ENCODE measurements at places on chromosomes 6 and 20. TPM values are rescaled to one million over a fixed set of nuclear protein-coding genes. Genes with fewer than 3 reads are reported as not detected.

Gene PRICKLE4
- 2.0 TPM for total RNA-seq

Gene FKBP1C
- total RNA-seq = not detected

Gene CST2
- total RNA-seq = not detected

Gene KHDC1
- total RNA-seq = 0.35 TPM

Gene GSTA2
- not detected for total RNA-seq

Gene PTGIS
- total RNA-seq = 124 TPM

Gene TMEM14A
- total RNA-seq = 12.6 TPM

- no peak for DNase-seq
Observed at GRCh38 chr20:481167-481566, 18.8 kb upstream of the TBC1D20 start.

- no peak for DNase-seq
Observed at GRCh38 chr6:33704215-33705066, 7.1 kb downstream of the UQCC2 start.

DNA sequence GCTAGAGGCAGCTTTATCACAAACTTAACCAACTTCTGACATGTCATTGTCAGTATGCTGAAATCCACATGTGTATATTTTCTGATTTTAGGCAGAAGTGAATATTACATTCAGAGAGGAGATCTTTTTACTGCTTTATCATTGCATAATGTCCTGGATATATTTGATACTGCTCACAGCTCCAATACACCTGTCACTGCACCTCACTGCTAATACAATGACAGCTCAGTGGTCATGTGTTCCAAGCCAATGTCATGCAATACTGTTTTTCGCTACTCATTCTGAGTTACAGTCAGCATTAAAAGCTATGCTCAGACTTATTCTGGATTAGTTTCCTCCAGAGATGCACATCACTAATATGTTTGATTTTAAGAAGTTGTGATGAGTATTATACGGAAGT lies 1604.6 kb downstream of the HACE1 start:
- no peak for DNase-seq

GRCh38 chr6:22958677-22959076 lies 389.3 kb downstream of the HDGFL1 start:
- no peak for DNase-seq

- DNase-seq = no peak
Observed at GRCh38 chr6:1316489-1316971, 4.6 kb downstream of the FOXQ1 start.

GRCh38 chr20:60573003-60573680 lies 614.9 kb downstream of the CDH26 start:
- DNase-seq = no peak

- DNase-seq = no peak
Observed at GRCh38 chr6:169918239-169918953, 167.0 kb downstream of the ERMARD start.

DNA sequence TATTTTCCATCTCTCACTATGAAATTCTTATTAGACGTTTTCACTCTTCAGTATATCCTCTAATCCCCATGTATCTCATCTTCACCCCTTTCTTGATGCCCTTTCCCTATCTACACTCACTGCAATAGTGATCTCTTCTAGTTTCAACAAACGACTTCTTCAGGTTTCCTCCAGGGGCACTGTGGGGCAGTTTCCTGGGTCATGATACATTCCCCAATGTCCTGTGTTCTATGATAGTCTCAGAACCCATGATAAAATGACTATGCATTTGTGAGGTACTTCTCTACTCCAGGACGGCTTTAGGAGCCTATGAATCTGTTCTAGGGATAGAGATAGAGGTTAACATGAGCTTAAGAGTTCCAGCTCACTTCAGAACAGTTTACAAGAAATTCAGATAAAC lies 183.3 kb downstream of the FOXC1 start:
- no peak for DNase-seq

DNA sequence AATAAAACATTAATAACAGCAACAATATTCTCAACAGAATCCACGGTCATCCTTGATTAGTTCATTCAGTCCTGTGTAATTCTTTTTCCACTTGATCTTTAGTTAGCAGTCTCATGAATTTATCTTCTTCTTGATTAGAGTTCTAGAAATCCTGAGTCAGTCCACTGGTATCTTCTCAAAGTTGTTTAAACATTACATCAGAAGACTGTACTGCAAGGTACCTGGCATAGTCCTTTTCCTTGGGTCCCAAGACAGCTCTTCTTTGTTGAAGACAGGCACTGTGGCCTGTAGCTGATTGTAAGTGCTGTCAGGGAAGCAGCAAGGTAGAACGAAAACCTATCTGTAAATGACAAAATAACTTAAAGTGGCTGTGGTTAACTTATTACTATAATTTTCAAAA lies 11.8 kb downstream of the MAP3K4 start:
- DNase-seq = no peak

DNA sequence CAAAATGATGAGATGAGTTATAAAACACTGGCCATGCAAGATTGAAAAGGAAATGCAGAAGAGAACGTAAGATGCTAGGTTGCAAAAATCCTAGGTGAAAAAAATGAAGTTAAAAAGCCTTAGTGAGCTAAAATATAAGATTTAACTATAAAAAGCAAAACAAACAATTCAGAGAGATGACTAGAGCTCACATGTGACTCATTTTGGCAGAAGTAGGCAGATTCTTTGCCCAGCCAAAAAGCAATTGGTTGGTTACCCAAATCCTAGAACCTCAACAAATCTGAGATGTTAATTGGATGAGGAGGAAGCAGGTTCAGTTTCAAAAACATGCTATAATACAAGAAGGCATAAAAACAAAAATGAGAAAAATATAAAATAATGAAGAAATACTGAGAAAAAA lies 249.1 kb downstream of the OGFRL1 start:
- DNase-seq = no peak

DNA sequence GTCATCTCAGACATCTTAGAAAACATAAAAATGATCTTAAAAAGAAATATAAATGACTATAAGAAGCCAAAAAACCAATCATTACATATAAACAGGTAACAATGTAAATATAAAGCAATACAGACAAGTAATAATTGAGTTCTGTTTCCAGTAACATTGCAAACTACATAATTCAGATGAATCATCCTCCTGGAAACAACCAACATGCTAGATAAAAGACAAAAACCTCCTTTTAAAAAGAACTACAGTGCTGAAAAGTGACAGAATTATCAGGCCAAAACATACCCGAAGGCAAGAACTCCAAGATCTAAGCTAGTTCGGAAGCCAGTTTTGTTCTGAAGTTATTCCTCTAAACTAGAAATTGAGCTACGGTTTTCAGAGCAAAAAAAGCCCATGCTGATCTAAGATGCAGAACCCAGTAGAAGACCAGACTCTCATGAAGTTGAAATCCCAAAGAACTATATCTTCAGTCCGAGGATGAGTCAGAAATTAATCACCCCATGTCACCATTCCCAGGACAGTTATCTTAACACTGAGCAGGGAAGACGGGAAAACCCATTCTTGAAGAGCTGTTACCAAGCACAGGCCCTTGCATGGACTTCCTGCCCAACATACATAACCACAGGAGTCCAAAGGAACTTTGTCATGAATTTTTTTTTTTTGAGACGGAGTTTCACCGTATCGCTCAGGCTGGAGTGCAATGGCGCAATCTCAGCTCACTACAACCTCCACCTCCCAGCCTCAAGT lies 9.8 kb downstream of the PGM3 start:
- no peak for DNase-seq

- DNase-seq = no peak
Observed at GRCh38 chr20:44959638-44960102, 527 bp downstream of the TOMM34 start.

- DNase-seq = no peak
Observed at GRCh38 chr6:52801188-52801841, 2.3 kb downstream of the GSTA1 start.

- DNase-seq = no peak
Observed at GRCh38 chr6:90192857-90193256, 103.8 kb downstream of the BACH2 start.

GRCh38 chr20:17969278-17969883 lies 563 bp downstream of the MGME1 start:
- DNase-seq = no peak

- no peak for DNase-seq
Observed at GRCh38 chr20:13250251-13250650, 29.2 kb downstream of the ISM1 start.

All from mesenteric fat pad (tissue), 1 donor.